ENCODE measurements at places on chromosomes 12 and 14. TPM values are rescaled to one million over a fixed set of nuclear protein-coding genes. Genes with fewer than 3 reads are reported as not detected.

GRCh38 chr14:100589760-100590469 lies 2.7 kb upstream of the BEGAIN start:
- DNase-seq, result no peak

GRCh38 chr12:113762882-113763816 lies 203.0 kb downstream of the RBM19 start:
- no peak for DNase-seq

DNA sequence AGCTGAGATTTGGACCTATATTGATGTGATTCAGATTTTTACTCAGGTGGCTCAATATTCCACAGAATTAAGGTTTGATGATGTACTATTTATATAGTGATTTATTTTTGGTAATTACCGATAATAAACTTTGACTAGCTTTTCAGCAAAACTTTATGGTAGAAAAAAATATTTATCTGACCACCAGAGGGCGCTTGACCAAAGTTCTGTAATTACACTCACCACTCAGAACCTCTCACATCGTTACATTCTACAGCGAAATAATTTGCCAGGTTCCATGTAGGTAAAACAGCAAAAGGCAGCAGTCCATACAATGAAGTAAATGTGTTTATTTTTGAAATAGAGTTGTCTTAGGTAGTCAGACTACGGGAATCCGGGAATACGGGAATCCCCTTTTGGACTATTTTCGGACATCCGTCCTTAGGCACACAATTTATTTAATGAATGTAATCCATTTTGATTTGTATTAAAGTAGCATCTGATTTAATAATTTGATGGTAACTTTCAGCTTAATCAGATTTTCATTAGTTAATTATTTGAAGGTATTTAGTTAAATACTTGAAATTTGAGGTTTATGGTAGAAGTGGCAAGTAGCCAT lies 143.0 kb upstream of the DDHD1 start:
- DNase-seq, result no peak

- no peak for DNase-seq
These were observed 66.3 kb downstream of the GPR135 start for GRCh38 chr14:59398841-59399240.

DNA sequence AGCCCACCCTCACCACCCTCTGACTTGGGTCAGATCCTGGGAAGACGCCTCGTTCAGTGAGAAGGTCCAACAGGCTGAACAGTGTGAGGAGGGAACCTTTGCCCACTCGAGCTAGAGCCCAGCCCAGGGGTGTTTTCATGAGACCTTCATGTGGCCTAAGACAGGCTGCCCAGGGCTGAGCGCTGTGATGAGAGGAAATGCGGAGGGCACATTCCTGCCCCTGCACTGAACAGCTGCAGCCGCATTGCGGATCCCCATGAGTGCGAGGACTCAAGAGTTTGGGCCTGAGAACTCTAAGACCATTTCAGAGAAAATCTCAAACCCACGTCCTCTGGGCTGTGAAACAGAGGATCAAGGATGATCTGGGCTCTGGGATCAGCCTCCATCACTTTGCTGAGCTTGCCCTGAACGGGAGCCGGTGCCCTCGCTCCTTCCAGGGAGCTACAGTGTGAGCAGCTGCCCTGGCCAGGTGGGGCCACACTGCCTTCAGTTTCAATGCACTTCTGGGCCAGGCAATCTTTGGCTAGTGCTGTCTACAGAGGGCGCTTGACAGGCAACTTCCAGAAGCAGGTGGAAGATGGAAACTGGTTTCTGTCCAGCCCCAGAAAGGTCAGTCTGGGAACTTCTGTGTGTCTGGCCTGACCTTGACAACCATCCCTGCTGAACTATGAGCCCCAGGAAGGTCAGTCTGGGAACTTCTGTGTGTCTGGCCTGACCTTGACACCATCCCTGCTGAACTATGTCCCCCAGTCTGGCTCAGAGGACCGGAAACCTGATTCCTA lies 43.5 kb upstream of the P2RX7 start:
- DNase-seq, result no peak

- peak; percentile 3 for DNase-seq
These were observed 664 bp downstream of the LRFN5 start for GRCh38 chr14:41607304-41607775.

GRCh38 chr12:132133952-132134652 lies 10.0 kb downstream of the DDX51 start:
- DNase-seq, result no peak

DNA sequence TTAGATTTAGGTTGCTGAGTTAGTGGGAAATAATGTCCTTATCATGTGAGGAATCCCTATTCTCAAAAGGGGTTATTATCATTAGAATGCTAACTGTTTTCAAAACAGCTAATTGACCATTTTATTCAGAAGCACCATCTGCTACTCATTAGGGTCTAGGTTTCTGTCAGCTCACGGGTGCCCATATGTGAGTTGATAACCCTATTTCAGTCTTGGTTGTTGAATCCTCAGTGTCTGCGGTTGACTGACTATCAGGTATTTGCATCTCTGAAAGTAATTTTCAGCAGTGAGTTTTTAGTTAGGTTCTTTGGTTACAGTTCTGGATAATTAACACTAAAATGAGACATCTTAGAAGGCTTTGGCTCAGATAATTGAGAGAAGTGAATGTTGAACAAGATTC lies 1404.0 kb downstream of the AACS start:
- no peak for DNase-seq

DNA sequence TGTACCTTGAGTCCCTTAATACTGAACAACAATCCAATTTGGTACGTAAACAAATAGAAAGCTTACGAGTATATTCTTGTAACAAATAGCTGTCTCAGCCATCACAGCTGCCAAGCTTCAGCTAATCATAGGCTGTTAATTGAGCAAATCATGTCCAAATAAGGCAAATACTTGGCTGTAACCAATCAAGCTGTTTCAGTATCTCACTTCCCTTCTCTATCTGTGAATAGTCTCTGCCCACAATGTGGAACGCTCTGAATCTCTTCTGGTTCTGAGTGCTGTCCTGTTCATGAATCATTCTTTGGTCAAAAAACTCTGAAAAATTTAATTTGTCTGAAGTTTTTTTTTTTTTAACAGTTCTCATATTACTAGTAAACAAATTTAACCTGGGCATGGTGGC lies 5.8 kb upstream of the NEMF start:
- no peak for DNase-seq

- DNase-seq, result no peak
These were observed 156.0 kb downstream of the MED13L start for GRCh38 chr12:116121453-116121871.

DNA sequence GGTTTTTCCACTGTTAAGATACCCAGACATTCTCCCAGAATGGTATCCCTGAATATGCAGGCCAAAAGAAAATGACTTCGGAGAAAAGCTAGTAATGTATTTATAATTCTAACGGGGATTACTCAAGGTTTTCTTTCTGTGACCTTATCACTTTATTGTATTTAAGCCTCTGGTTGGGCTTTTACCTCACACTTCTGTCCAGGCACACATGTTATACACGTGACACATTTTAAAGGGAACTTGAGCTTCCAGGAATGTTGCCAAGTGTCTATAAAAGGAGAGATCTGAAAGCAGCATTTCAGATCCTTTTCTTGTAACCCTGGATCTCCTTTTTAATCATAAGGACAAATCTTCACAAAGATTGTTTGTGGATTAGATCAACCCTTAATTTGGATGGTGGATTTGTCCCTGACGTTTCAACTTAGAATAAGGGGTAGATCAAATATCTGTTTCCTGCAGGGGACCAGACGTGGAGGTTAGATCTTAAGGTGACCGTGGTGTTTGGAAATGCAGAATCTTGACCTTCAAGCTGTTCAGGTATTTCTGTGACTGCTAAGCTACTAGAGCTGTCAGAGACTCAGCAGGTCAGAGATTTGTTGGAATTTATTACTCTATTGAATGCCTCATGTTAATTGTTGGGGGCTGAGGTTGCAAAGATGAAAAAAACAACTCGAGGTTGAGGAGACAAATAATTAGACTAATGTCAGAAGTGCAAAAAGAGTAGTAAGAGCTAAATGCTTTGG lies 1.5 kb downstream of the CIPC start:
- no peak for DNase-seq

GRCh38 chr12:21453312-21453852 lies 15.9 kb downstream of the PYROXD1 start:
- DNase-seq, result no peak

DNA sequence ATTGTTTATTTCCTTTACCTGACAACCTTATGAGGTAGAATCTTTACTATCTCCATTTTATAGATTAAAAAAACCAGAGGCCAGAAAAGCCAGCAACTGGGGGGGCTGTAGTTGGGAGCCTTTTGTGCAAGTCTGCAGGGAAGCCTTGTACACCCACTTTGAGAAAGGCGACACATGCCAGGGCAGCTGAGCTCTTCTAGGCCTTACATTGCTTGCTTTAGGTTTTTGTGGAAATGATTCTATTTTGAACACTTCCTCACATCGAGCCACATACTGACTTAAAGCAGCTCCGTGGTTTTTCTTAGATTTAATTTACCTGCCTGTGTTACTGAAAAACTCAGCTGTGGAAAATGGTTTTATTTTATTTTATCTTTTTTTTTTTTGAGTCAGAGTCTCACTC lies 34.6 kb downstream of the EP400 start:
- no peak for DNase-seq

DNA sequence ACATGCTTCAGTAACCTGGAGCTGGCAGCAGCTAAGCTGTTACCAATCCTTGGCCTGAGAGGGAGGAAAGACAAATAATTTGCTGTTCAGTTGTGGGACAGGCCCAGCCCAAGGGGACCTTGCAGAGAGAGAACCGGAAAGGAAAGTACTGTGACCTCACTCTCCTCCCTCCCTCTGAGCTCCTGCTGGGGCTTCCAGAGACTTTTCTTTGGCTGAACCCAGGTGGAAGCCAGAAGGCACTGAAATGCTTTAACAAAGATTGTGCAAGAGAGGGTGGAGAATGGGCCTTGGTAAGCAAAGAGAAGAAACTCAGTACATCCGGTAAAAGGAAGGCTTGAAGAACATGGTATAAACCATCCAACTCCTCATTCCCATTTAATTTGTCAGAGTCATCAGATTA lies 457.1 kb downstream of the GLT1D1 start:
- no peak for DNase-seq

- DNase-seq, result no peak
These were observed 22.3 kb downstream of the RPGRIP1 start for GRCh38 chr14:21302013-21302835.

GRCh38 chr14:102856179-102856578 lies 66.3 kb upstream of the AMN start:
- no peak for DNase-seq

DNA sequence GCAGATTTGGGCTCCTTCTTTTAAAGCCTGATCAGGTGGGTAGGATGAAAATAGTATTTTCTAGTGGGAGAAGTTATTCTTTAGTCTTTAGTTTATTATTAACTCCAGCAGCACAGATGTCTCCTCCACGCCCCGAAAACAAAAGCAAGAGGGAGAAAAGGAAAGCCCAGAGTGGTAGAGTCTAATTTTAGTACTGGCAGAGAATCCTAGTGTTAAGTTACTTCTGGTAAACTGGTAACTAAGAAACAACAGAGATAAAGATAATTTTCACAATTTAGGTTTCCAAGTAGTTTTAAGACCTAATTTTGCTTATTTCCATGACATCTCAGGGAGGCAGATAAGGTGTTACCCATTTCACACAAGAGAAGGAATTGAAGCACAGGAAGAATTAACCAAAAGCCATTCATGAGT lies 16.3 kb downstream of the ATP5MC2 start:
- no peak for DNase-seq

GRCh38 chr12:111154147-111154834 lies 214.6 kb downstream of the PHETA1 start:
- DNase-seq, result no peak

DNA sequence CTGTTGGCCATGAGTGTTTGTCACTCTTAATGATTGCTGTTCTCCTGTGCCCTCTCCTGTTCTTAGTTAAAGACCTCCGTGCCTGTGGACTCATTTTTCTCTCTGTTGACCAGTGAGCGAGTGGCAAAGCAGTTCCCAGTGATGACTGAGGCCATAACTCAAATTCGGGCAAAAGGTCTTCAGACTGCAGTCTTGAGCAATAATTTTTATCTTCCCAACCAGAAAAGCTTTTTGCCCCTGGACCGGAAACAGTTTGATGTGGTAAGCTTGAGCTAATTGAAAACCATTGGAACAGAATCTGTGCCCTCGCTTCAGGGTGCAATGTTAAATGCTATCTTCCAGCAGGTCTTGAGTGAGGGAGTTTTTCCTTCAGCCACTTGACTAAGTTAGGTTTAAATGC lies 19.8 kb downstream of the ACAD10 start:
- no peak for DNase-seq

- DNase-seq, result no peak
These were observed 74.2 kb upstream of the TMEM260 start for GRCh38 chr14:56505361-56505760.

GRCh38 chr12:56528846-56529245 lies 7.2 kb downstream of the RBMS2 start:
- no peak for DNase-seq

- DNase-seq, result no peak
These were observed 265.7 kb upstream of the RTL1 start for GRCh38 chr14:101169267-101169666.

DNA sequence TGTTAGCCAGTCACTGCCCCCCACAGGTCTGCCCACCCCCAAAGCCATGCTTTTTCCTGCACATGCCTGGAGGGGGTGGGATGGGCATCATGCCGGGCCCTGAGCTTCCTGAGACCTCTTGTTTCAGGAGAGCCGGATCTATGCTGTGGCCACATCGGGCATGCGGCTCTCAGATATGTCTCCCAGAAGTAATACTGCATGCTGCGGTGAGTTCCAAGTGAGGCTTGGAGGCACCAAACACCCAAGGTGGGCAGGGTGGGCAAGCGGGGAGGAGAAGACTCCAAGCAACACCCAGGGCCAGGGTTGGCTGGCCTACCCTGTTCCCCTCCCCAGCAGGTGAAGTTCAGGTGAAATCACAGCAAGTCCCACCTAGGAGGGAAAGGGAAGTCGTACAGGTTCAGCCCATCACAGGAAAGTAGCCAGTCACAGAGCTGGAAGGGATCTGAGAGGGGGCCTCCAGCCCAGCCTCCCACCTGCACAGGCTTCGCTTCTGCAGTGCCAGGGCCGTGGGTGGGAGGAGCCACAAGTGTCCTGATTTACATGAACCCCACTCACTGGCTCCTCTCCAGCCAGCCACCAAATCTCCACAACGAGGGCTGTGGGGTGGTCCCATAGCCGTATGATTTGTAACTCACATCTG lies 30.9 kb downstream of the PIGH start:
- no peak for DNase-seq

GRCh38 chr12:63151623-63152320 lies 771 bp upstream of the AVPR1A start:
- peak; percentile 46 for DNase-seq

DNA sequence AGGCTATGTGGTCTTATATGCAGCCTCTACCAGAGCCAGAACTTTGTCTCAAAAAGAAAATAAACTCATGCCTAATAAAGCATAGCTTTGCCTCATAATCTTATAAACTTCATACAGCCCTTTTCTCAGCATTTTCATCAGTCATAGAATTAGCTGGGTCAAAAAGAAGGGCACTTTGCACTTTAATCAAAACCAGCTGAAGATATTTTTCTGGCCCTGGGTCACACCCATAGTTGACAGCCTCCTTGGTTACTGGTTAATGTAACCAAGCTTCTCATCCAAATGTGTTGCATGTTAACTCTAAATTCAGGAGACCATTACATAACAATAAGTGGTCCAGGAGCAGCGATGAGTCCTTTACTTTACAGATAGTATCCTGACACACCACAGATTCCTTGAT lies 558.2 kb downstream of the FLRT2 start:
- no peak for DNase-seq

Gene MAP3K9
- total RNA-seq, result 2.7 TPM

Gene COX8C
- not detected for total RNA-seq

Gene LALBA
- not detected for total RNA-seq

Gene NFE2
- 0.63 TPM for total RNA-seq

Gene SARNP
- 86.2 TPM for total RNA-seq

Gene RD3L
- total RNA-seq, result not detected

Gene ANHX
- total RNA-seq, result not detected

Gene OR9K2
- total RNA-seq, result not detected

Gene MYF6
- 8.6 TPM for total RNA-seq
